NCI-H1930 (cell line): ENCODE measurements at places on chromosomes 16 and 17.

- no peak for DNase-seq
These were observed 56.3 kb upstream of the HS3ST4 start for GRCh38 chr16:25635454-25635853.

DNA sequence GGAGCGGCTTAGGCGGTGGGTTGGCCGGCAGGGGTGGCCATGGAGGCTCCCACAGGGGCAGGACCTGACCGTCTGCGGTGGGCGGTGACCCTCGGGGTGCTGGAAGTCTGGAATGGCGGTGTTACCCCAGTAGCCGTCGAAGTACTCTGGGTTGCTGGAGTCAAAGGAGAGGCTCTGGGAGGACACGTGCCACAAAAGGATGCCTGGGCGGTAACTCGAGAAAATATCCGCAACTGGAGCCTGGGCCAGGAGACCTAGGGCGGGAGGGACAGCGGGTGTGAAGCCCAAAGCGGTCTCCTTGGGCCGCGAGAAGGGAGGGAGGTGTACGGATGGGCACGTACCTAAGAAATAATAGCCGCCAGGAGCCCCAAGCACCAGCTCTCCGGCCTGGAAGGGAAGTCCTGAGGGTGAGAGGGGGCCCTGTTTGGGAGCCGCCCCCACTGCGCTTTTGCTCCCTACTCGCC, 4.6 kb downstream of the ITGA2B start:
- DNase-seq: no peak

DNA sequence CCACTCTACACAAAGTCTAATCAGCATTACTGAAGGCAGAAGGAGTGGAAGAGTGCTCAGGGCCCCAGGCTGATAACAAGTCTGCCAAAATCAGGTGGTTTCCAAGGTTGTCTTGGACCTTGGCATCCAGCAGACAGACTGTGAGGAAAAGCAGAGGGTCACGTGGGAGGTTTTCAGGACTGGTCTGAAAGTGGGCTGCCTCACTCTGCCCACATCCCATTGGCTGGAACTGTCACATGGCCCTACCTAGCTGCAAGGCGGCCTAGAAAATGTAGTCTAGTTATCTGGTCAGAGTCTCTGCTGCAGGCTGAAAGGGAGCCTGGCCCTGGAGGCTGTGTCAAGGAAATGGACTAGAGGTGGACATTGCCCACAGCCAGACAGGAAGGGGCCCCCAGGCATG, 310.7 kb upstream of the ASIC2 start:
- no peak for DNase-seq

DNA sequence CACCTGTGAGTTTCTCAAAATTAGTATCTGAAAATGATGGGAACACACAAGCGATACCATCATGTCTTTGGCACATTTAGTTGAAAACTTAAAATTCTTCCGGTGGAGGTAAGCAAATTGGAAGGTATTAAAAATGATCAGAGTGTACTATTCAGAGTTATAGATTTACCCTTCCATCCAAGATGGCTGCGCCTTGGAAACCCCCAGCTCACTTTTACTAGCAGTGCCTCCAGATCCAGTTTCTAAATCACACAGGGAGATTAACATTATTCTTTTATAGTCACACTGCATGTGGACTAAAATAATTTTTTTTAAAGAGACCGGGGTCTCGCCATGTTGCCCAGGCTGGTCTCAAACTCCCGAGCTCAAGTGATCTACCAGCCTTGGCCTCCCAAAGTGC, 15.0 kb downstream of the PITPNC1 start:
- no peak for DNase-seq

GRCh38 chr17:35217107-35217506, 22.9 kb upstream of the SLC35G3 start:
- DNase-seq: no peak

DNA sequence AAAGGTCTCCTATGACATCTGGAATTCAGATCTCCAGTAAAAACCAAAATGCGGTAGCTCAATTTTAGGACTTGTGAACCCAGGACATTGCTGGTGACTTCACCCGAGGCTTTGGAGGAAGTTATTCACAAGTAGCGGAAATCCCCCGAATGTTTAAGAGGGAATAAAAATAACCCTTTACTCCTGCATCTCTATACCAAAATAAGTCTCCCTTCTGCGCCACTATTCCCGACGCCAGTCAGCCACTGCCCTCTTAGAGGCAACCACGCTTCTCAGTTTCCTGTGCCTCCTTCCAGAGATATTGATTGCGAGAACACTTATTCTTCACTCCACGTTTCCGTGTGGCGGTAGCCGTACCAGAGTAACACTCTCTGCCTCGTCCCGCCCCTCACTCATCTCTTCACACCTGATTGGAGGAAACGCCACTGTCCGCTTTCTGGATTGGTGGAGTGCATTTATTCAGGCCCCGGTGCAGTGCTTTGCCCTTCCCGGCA, 27.4 kb downstream of the EMP2 start:
- no peak for DNase-seq

DNA sequence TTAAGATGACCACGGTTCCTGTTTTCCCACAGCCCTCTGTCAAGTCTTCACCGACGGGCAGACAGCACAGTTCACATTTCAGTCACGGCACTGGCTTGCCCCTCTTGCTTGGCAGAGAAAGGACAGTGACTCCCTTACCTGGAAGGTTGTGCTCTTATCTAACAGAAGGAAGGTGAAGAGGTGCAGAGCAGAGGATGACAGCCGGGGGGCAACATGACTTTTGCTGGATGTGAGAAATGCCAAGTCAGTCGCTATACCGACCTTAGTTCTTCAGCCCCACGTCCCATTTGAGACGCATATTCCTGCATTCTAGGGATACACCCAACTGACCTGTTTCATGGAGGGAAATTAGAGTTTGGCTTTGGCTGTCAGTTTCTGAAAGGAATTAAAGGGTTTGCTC, 492.3 kb downstream of the NPIPA7 start:
- DNase-seq: no peak
